Panc1 (cell line): ENCODE measurements at places on chromosomes 13 and 19. TPM values are rescaled to one million over a fixed set of nuclear protein-coding genes. Genes with fewer than 3 reads are reported as not detected.

Gene SKA3
- 15.1 TPM for total RNA-seq

Gene CYP4F12
- 1.7 TPM for total RNA-seq

Gene TRPC4
- total RNA-seq, result 0.10 TPM

Gene TSSK6
- total RNA-seq, result 1.8 TPM

Gene DMKN
- total RNA-seq, result 5.6 TPM

Gene CEACAM6
- total RNA-seq, result 0.21 TPM

Gene KATNAL1
- 34.3 TPM for total RNA-seq

Gene KLK4
- not detected for total RNA-seq

Gene CCDC122
- total RNA-seq, result 5.2 TPM

Gene CEACAM21
- total RNA-seq, result not detected

DNA sequence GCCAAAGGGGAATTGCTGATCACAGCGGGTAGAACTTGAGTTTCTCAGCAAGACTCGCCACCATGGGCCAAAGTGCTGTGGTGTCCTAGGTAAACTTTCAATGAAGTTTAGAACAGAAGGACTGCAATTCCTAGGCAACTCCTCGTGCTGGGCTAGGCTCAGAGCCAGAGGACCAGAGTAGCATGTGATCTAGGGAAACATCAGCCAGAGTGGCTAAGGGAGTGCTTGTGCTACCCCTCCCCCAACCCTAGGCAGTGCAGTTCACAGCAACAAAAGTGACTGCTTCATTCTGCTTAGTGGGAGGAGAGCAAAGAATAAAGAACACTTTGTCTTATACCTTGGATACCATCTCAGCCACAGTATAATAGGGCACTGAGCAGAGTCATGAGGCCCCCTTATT is 1658.6 kb upstream of the MIR17HG start:
- DNase-seq, result no peak

GRCh38 chr19:55372316-55373081 is 2.2 kb upstream of the IL11 start:
- no peak for DNase-seq

DNA sequence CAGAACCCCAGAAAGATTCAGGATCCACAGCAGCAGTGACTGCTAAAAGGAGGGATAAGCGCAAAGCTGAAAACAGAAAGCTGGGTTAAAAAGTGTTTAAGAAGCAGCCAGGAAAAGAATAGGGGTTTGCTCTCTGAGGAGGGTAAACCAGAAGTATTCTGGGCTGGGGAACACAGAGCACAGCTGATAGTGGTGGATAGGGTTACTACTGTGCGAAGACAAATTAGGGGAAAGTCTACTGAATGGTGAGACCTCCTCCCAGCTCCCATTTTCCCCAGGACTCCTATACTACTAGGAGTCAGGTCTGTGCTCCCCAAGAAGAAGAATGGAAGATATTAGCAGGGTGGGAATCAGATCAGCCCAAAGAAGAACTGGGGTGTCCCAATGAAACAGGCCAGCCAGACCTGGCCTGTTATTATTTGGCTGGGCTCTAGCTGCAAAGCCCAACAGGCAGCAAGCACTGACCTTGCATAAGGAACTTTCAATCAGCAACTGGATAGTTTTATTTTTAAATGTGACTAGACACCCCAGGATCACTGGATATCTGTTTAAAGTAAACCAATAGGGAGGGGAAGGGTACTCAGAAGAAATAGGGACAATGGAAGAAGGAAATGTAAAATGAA is 43.5 kb upstream of the SERTM1 start:
- DNase-seq, result no peak

- no peak for DNase-seq
Observed at GRCh38 chr13:46184277-46184699, 2.3 kb upstream of the LCP1 start.

- no peak for DNase-seq
Observed at GRCh38 chr19:33456845-33457220, 64.8 kb downstream of the PEPD start.

DNA sequence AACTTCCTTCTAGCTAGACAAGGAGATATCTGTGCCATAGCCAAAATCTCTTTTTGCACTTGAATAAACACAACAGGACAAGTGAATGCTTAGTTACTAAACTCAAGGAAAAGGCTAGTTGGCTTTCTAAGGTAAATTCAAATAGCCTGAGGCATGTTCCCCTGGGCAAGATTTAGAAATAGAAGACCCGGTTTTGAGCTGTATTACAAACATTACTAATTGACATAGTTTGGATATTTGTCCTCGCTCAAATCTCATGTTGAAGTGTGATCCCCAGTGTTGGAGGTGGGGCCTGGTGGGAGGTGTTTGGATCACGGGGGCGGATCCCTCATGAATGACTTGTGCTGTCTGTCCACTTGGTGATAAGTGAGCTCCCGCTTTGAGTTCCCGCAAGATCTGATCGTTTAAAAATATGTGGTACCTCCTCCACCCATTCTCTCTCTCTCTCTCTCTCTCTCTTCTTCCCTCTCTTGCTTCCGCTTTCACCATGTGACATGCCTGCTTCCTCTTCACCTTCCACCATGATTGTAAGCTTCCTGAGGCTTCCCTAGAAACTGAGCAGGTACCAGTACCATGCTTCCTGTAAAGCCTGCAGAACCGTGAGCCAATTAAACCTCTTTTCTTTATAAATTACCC is 3.9 kb upstream of the KBTBD6 start:
- no peak for DNase-seq

DNA sequence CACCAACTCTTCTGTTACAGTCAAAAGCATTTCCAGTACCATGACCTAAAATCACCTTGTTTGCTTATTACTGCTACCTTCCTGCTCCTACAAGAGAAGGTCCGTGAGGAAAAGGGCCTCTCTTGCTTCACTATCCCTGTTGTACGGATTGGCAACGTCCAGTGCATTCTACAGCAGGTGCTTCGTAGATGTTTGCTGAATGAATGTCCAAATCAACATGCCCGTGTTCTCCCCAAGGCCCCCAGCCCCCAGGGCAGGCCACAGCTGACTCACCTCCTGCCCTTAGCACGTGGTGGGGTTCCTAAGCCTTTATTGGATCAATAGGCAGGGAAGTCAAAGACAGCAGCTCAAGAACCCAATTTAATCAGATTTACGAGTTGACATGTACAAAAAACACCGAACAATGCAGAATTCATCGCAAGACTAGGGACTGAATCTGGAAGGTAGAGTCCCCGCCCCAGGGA is 5.5 kb upstream of the NAPA start:
- DNase-seq, result no peak

DNA sequence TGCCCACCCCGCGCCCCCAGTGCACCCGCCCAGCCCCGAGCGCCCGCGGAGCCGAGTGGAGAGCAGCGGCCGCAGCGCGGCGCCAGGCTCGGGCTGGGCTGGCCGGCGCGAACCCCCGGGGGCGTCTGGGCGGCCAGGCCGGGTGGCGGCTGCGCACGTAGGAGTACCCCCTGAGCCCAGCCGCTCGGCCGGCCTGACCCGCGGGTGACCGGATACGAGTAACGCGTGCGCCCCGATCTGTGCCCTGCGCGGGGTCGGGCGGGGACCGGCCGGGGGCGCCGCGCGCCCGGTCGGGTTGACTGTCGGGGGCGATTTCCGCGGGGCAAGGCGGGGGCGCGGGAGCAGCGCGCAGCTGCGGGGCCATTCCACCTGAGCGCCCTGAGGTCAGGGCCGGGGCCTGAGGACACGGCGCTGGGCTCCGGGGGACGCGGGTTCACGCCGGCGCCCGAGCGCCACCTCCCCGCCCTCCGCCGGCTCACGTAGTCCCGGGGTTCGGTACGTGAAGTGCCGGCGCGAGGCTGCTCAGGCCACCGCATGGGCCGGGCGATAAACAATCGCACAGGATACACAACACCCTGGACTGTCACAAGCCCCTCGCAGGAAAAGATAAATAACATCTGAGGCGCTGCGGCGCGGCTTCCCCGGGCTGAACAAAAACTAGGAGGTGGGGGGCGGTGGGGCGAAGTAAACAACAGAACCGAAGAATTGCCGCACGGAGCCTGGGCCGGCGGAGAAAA is 37.6 kb upstream of the FLT1 start:
- no peak for DNase-seq

DNA sequence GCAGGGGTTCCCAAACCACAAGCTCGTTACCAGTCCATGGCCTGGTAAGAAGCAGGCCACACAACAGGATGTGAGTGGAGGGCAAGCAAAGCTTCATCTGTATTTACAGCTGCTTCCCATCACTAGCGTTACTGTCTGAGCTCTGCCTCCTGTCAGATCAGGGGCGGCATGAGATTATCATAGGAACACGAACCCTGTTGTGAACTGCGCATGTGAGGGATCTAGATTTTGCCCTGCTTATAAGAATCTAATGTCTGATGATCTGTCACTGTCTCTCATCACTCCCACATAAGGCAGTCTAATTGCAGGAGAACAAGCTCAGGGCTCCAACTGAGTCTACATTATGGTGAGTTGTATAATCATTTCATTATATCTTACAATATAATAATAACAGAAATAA is 677.4 kb upstream of the SLITRK6 start:
- DNase-seq, result no peak

GRCh38 chr19:45125975-45126493 is 33.1 kb downstream of the PPP1R37 start:
- peak; percentile 22 for DNase-seq

DNA sequence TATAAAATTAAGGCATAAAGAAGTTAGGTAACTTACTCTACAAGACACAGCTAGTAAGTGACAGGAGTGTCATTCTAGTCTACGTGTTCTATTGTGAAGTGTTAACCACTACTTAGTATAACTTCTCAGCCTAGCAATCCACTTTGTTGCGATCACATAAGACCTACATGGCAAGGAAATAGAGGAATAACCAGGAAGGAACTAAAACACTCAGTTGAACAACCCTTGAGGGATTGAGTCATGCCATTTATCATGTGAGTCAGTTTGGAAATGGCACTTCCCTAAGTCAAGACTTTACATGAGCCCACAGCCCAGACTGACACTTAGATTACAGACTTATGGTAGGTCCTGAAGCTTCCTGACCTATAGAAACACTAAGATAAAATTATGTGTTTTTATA is 279.5 kb upstream of the PCDH20 start:
- DNase-seq, result no peak

DNA sequence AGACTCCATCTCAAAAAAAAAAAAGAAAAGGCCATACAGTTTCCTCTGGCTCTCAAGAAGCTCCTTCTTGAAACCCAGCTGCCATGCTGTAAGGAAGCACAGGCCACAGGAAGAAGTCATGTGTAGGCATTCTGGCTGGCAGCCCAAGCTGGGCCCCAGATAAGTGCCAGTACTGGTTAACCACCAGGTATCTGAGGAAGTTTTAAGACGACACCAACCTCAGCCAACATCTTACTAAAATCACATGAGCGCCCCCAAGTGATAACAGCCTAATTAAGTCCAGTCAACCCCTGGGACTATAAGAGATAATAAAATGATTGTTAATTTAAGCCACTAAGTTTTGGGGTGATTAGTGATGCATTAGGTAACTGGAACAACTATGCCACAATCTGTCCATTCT is 27.4 kb upstream of the AKT2 start:
- DNase-seq, result no peak

DNA sequence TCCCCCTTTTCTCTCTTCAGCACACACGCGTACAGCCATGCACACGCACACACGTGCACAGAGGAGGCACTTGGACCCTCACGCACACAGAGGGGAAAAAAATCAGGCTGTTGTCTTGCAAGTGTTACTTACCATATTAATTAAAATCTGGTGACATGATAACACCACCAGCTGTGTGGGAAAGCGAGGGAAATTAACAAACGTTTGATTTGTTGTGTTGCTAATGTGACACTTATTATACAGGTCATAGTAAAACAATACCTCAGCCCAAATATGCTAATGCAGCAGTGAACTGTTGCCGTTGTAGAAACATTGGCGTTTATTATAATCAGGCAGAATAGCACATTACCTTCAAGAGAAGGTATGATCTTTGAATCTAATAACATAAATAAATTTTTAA is 211.7 kb downstream of the TEX29 start:
- DNase-seq, result no peak

GRCh38 chr13:112891477-112892401 is 77.3 kb upstream of the MCF2L start:
- DNase-seq, result no peak

DNA sequence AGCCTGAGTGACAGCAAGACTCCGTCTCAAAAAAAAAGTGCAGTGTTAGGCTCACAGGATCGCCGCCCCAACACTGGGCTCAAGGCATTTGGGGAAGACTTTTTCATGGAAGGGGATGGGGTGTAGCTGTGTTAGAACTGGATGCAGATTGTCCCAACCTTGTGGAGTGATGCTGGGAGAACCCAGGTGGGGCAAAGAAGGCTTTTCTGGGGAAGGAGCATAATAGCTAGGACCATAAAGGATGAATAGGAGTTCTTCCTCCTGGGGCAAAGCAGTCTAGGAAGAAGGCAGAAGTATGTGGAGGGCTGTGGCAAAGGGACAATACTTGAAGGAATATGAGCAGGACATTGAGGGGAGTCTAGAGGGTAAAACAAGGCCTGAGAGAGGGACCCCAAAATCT is 11.2 kb downstream of the TLE6 start:
- DNase-seq, result no peak

GRCh38 chr19:47274891-47275761 is 441 bp downstream of the INAFM1 start:
- DNase-seq, result no peak

GRCh38 chr19:45115809-45116615 is 23.0 kb downstream of the PPP1R37 start:
- DNase-seq, result no peak

DNA sequence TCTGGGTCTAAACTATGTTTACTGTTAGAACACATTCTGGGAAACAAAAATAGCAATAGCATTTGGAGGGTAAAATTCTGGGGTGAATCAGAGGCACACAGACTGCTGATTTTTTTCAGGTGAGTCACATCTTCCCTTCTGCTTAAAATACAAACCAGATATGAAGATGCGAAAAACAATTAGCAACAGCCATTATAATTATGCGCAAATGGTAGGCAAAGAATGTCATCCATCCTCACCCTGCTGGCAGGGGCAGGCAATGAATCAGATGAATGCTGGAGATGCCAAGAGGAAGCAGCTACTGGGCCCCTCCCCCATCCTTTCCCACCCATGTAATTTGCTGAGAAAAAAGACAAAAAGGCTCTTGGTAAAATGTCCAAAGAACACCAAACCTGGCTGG is 282.9 kb downstream of the KLF5 start:
- no peak for DNase-seq

DNA sequence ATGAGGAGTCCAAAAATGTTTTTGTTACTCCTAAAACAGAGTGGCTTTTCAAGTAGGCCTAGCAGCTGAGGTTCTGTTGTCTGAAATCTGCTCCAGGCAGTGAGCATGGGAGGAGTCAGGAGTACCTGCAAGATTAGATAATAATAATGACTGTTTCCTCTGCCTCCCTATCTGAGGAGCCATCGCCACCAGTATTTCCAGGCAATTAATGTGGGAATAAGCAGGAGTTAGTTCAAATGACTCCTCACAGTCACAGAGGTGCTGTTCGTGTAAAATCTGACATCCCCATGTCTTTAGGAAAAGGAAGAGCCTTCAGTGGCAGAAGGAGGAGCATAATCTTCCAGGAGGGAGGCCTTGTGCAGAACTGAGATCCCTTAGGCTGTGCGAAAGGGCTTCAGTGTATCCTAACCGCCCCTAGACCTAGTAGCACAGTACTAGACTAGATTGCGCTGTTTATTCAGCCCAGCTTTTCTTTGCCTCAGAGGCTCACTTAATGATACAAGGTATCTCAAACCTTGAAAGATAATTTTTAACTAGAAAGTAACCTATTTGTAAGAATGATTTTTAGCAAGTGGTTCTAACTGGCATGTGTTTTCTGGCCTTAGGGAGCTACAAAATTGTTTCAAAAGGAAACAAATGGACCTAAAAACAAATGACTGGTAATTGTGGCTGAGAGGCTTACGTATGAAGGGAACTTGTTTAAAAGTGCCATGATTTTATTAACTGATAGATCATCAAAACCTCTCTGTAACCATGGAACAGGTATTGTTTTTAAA is 49.0 kb downstream of the FREM2 start:
- no peak for DNase-seq
